ENCODE measurements at places on chromosomes 3 and 15.

DNA sequence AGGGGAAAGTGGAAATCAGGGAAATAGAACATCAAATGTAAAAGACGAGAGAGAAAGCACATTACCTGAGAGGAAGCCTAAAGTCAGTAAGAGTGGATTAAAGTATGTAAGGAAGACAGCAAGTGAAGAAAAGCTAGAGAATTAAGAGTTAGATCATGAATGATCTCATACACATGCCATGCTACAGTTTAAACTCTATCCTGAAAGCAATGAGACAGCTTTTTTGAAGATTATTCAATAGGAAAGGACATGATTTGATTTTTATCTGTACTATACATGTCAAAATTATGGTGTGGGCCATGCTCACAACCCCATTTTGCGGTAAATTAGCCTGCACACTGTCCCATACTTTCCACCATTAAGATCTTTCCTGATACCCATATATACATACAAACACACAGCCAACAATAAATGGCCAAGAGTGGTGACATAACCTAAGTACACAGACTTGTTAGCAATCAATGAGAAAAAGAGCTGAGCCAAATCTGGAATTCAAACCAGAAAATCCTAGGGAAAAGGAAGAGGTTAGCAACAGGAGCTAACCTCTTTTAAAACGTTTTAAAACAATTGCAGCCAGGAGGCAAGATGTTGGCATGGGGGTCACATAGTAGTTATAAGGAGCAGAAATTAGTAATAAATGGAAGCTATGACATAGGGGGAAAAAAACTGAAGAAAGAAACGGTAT is 4.5 kb downstream of the MYO9A start:
- no peak for DNase-seq

DNA sequence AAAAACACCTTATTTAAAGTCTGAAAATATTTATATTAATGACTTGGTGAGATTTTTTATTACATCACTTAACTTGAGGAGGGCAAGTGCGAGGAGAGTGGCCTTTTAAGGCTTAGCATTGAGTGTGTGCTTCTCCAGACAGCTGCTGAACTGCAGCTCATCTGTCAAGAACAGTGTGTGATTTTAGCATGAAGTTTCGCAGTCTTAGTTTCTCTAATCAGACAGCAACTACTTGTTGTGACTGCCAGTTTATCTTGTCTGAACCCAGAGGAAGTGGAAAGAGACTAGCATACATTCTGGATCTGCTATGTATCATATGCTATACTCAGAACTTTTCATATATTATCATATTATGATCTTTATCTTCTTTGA is 291.7 kb upstream of the ROPN1 start:
- DNase-seq: no peak

GRCh38 chr3:4977001-4977852 is 2.0 kb upstream of the BHLHE40 start:
- no peak for DNase-seq

GRCh38 chr15:91737151-91737818 is 116.2 kb upstream of the SLCO3A1 start:
- no peak for DNase-seq

- DNase-seq: no peak
Measured at GRCh38 chr3:127674101-127674721, 1.5 kb downstream of the ABTB1 start.

DNA sequence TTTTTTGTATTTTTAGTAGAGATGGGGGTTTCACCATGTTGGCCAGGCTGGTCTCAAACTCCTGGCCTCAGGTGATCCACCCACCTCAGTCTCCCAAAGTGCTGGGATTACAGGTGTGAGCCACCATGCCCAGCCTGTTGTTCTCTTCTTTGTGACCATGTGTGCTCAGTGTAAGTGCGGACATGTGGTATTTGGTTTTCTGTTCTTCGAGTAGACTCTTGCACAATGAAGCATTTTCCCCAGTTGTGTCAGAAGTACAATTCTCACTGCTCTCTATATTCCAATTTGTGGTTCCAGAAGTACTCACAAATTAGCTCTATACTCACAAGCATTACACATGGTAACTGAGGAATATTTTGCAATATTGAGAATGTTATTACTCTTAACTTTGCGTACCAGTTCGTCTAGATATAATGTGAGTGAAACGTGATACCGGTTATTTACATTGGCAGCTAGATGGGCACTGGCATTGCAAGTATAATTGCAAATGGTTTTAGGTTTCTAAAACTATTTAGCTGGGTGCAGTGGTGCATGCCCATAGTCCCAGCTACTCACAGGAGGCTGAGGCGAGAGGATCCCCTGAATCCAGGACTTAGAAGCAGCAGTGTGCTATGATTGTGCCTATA is 34.2 kb upstream of the MTMR14 start:
- DNase-seq: no peak

GRCh38 chr15:85403745-85404144 is 23.3 kb downstream of the AKAP13 start:
- no peak for DNase-seq

DNA sequence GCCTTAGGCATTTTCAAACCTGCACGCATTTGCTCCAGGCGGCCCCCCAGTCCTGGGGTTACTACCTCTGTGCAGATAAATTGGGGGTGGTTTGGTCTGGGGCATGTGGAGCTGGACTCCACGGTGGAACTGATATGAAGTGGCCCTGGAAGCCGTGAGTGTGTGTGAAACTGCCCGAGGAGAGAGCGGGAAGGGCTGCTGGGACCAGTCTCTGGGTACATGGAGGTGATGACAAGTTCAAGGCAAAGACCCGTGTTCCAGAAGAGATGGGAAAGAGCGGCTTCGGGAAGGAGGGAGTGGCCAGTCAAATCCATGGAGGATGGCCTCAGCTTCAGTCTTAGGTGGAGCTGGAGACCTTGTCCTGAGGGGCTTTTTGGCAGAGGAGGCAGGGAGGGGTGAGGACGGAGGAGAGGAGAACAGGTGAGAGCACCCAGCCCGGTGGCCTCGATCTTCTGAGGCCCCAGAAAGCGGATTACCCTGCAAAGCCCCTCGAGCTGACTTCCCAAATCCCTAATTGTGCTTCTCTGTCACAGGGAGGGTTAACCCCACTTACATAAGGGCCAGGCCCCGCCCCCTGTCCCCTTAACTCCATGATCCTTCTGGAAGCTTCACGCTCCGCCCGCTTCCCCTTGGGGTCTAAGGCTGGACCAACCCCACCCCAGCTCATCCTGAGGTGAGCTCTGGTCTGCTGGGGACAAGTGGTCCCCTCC is 1.9 kb upstream of the NR2E3 start:
- no peak for DNase-seq

- no peak for DNase-seq
Measured at GRCh38 chr3:33488683-33489082, 48.5 kb upstream of the UBP1 start.

- no peak for DNase-seq
Measured at GRCh38 chr15:40328751-40329150, 5.3 kb downstream of the INAFM2 start.

- DNase-seq: no peak
Measured at GRCh38 chr15:73767806-73768501, 14.8 kb upstream of the INSYN1 start.

DNA sequence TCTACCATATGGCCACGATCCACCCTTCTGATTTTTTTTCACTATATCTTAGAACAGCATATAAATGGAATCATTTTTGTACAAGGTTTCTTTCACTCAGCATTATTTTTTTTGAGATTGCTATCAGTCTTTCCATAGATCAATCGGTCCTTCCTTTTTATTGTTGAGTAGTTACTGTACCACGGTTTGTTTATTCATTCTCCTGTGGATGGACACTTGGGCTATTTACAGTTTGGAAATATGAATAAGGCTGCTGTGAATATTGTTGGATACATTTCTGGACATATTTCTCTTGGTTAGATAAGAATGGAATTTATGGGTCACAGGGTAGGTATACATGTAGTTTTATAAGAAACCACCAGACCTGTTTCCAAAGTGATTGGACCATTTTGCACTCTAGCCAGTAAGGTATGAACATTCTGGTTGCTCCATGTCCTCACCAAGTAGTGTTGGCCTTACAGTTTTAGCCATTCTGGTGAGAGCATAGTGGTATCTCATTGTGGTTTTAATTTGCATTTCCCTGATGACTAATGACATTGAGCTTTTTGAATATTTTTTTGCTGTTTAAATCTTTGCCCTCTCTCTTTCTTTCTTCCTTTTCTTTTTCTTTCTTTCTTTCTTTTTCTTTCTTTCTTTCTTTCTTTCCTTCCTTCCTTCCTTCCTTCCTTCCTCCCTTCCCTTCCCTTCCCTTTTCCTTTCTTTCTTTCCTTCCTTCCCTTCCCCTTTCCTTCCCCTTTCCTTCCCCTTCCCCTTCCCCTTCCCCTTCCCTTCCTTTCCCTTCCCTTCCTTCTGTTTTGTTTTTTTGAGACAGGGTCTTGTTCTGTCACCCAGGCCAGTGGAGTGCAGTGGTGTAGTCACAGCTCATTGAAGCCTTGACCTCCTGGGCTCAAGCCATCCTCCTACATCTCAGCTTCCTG is 49.2 kb downstream of the LRRK1 start:
- DNase-seq: no peak

- no peak for DNase-seq
Measured at GRCh38 chr3:87333393-87333892, 57.1 kb upstream of the POU1F1 start.

GRCh38 chr3:52090131-52090932 is 34.0 kb upstream of the DUSP7 start:
- DNase-seq: no peak

- peak; percentile 9 for DNase-seq
Measured at GRCh38 chr3:12180218-12180617, 21.5 kb upstream of the TIMP4 start.

GRCh38 chr3:106215047-106215446 is 346.2 kb upstream of the CBLB start:
- DNase-seq: no peak

DNA sequence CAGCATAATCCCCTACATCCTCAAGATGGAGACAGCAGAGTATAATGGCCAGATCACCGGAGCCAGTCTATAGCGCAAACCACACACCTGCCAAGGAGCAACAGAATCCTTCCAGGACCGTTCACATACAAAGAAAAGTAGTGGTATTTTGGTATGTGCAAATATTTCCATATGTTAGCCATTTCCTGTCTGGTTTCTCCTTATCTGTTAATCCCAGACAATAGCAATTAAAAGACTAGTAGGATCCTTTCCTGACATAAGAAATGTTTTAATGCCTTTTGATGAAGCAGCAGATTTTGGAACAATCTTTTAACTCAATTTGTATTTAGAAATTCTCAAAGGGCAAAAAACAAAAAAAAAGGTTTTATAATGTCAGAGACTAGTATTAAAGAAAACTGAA is 22.2 kb downstream of the MRPS25 start:
- no peak for DNase-seq

- no peak for DNase-seq
Measured at GRCh38 chr15:77819048-77819850, 186.5 kb upstream of the LINGO1 start.

DNA sequence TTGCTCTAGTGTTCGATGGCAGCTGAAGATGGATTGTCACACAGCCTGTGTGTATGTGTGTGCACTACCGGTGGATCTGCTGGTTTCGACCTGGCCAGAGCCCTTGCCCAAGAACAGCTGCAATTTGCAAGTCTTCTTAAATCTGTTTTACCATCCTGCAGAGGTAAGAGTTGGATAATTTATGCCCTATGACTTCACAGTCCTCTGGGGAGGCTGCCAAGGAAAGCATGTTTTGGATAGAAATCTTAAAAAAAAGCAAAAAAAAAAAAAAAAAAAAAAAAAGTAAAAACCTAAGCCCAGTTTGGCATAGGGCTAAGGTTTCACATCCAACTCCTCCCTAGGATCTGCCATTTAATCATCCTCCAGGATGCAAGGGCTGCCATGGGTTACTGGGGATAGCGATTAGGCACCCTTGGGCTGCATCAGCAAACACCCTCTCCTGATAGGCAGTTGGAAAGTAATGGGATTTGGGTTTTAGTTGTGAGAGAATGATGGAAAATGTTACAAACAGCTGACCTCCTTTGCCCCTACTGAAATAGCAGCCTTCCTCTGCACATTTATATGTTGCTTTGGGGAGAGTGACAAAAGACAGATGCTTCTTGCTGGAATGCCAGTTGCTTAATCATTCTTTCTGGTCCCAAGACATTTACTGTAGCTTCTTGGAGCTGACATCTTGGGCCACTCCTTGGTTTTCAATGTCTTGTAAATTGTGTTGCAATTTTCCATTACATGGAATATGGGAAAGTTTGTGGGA is 35.4 kb downstream of the CD200R1L start:
- DNase-seq: no peak

DNA sequence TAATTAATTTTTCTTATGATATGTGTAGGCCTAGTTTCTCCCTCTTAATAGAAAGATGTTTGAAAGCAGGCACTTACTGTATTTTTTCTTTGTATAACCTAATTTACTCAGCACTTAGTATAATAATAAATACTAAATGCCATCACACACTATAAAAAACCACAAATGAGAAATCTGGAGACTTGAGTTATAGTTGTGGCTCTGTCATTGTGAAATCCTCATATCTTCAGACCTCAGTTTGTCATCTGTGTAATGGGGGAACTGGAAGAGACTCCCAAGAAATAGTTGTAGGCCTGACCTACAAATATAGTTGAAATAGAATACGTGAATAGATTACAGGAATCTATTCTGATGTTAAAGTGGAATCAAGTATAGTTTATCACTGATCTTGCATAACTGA is 287.6 kb upstream of the DPH6 start:
- DNase-seq: no peak

- no peak for DNase-seq
Measured at GRCh38 chr3:42174679-42175385, 83.7 kb downstream of the TRAK1 start.

- no peak for DNase-seq
Measured at GRCh38 chr3:185046603-185047002, 106.3 kb downstream of the C3orf70 start.

GRCh38 chr15:38401106-38401505 is 52.8 kb upstream of the FAM98B start:
- no peak for DNase-seq

- DNase-seq: no peak
Measured at GRCh38 chr15:70127288-70127746, 29.6 kb upstream of the TLE3 start.

DNA sequence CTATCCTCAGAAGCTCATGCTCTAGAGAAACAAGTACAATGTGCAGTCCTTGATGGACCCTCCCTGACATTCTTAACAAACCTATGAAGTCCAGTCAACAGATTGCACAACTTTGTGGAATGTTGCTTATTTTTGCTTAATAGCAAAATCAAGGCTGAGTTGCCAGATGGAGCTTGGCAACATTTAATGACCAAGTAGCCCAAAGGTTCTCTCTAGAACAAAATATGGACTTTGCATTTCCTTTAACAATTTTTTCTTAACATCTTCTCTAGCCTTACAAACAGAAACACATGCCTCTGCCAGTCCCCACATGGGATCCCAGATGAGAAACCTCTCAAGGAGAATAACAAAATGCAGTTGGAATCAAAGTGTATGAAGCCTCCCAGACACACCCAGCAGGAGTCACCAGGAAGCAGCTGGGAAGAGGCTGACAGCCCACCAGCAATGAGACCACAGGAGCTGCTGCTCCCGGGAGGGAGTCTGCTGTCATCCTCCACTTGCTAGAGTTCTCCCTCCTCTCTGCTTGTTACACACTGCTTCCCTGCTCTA is 422.5 kb upstream of the CDIN1 start:
- no peak for DNase-seq

DNA sequence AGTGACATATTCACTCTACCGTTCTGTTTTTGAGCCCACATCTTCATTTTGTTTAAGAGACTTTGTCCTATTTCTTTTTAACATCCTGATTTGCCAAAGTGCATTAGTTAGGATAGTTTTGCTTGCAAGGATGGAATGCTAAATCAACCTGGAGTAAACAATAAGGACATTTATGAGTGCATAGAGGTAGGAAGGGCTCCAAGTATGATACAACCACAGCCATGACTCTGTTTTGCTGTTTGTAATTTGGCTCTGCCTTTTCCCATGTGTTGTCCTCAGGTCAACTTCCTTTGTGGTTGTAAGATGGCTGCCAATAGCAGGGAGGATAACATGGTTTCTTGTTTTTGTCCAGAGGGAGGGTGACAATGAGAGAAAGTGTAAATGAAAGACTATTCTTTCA is 66.4 kb upstream of the GOLIM4 start:
- DNase-seq: no peak
